ENCODE measurements at places on chromosomes 12 and 14.
A peak's percentile ranks its signal among the peaks of the same experiment; 100 is the strongest.

DNA sequence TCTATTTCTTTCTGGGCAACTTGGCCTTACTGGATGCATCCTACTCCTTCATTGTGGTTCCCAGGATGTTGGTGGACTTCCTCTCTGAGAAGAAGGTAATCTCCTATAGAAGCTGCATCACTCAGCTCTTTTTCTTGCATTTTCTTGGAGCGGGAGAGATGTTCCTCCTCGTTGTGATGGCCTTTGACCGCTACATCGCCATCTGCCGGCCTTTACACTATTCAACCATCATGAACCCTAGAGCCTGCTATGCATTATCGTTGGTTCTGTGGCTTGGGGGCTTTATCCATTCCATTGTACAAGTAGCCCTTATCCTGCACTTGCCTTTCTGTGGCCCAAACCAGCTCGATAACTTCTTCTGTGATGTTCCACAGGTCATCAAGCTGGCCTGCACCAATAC is 5.3 kb downstream of the OR4N5 start:
- no peak for DNase-seq

DNA sequence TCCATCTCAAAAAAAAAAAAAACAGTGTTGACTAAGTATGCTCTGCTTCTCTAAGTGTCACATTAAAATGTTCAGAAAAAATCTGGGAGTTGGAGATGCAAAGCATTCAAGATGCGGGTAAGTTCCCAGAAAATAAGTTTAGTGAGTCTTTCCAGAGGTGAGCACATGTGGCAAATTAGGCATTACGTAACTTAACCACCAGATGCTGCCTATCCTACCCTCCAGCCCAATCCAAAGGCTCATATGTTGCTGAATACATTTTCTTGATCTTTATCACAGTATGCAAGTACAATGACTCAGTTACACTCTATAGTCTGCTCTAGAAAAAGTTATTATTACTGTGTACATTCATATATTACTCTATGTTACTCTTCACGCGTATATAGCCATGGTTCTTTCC is 3.6 kb downstream of the SLC2A14 start:
- DNase-seq: no peak

- no peak for DNase-seq
Measured at GRCh38 chr12:92921877-92922276, 7.2 kb downstream of the EEA1 start.

GRCh38 chr14:92491782-92492181 is 21.8 kb upstream of the RIN3 start:
- no peak for DNase-seq

GRCh38 chr14:85024931-85025330 is 505.0 kb upstream of the FLRT2 start:
- no peak for DNase-seq

GRCh38 chr12:28497889-28498411 is 307.7 kb downstream of the CCDC91 start:
- no peak for DNase-seq

- DNase-seq: peak; percentile 57
Measured at GRCh38 chr12:42143452-42144157, 1.1 kb downstream of the GXYLT1 start.

DNA sequence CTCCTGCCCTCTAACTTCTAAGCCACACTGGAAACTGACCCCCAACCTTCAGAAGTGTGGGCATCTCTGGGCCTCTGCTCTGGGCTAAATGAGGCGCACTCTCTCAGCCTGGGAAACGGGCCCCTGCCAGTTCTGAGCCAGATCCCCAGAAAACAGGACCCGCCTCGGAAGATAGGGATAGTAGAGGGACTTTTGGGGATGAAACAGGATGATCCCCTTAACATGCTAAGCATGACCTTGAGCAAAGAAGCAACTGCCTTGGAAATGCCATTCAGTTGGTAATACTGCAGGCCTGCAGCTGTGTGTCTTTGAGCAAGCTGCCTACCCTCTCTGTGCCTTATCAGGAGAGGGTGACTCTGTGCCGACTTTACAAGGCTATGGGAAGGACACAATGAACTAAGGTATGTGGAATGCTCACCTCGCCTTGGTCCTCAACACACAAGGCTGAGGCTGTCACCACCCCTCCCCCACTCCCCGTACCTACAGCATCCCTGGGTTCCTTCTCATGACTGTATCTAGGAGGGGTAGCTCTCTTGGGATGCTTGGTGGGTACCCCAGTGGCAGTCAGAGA is 54.0 kb downstream of the NCOR2 start:
- no peak for DNase-seq

GRCh38 chr14:85125291-85125670 is 404.7 kb upstream of the FLRT2 start:
- no peak for DNase-seq

DNA sequence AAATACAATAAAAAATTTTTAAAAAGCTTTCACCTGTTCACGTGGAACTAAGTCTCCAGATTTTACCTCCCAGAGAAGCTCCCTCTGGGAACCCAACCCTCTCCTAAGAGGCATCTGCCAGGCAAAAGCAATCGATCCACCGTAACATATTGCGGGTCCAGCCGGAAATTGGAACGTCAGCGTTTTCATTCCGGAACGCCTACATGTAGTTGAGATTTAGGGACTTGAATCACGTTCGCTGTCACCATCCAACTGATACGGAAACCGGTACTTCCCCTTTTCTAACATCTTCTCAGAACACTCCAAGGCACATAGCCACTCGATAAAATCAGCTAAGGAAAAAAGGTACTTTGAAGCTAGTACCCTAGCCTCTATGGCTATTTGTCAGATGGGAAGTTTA is 70.3 kb downstream of the COX16 start:
- DNase-seq: no peak

DNA sequence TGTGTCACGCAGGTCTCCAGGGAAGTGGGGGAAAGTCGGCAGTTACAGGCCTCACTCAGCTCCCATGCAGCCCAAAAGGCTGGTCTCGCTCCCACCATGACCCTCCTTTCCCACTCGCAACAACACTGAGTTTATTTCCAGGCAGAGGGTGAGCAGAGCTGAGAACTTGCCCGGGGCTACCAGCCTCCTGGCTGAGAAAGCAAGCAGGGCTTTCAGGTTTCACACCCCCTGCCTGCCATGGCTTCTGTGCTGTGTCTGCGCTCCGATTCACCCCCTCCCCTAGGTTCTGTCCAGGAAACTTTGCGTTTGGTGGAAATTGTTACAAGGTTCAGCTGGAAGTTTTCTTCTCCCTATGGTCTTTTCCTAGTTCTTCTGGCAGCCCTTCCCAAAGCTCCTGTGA is 17.1 kb downstream of the OR10G2 start:
- DNase-seq: no peak

DNA sequence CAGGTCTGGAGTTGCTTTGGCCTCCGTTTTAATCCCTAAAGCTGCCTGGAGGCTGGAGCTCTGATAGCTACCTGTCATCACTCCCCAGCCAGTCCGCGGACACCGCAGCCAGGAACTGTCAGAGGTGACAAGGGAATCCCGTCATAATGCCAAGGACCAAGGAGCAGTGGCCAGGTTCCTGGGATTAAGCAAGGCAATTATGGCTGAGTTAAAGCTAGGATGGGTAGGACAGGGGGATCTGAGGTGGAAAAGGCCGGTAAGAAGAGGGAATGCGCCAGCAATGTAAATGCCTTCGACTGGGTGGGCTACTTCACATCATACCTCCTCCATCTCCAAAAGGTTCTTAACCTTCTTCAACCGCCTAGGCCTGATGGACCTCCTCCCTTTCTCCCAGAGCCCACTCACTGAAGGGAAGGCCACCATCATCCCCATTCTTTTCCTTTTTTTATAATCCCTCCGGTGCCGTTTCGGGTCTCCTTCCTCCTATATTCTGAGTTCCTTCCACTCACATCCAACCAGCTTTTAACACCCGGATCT is 1.9 kb downstream of the PPP1R3E start:
- no peak for DNase-seq

DNA sequence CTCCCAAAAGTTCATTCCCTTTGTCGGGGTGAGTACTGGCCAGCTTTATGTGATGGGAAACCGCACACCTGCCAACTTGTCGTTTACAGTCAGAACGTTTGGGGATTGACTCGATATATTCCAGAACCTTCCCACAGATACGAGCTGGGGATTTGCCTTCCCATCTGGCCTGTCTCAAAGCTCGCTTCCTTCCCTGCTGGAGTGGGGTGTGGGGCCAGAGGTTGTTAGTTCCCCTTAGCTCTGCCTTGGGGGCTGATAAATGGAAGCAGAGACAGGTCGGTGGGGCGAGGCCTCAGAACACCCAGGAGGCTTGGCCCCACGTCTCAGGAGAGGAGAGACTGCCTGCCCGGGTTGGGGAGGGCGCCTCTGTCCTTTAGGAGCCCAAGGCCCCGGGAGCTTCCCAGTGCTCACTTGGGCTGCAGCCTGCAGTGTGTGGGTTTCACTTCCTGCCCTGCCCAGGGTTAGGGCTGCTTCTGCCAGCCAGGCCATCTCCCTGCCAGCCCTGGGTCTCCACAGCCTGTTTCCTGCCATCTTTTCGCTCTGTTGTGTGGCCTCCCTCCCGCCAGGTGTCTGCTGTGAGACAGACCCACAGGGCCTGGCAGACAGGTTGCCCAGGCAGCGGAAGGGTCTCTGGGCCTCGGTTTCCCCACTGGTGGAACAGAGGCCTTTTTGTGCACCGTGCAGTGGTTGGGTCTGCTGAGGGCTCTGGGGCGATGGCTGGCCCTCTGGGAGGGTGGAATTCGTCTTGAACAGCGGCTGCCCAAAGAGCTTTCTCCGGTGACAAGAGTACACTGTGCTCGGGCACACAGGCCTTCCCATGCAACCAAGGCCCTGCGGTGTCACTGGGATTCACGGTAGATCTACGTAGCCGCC is 8.1 kb upstream of the TEX22 start:
- DNase-seq: no peak

GRCh38 chr14:70107309-70107708 is 81.4 kb downstream of the SLC8A3 start:
- DNase-seq: no peak

- peak; percentile 59 for DNase-seq
Measured at GRCh38 chr14:103206836-103207387, 83.7 kb downstream of the TNFAIP2 start.

DNA sequence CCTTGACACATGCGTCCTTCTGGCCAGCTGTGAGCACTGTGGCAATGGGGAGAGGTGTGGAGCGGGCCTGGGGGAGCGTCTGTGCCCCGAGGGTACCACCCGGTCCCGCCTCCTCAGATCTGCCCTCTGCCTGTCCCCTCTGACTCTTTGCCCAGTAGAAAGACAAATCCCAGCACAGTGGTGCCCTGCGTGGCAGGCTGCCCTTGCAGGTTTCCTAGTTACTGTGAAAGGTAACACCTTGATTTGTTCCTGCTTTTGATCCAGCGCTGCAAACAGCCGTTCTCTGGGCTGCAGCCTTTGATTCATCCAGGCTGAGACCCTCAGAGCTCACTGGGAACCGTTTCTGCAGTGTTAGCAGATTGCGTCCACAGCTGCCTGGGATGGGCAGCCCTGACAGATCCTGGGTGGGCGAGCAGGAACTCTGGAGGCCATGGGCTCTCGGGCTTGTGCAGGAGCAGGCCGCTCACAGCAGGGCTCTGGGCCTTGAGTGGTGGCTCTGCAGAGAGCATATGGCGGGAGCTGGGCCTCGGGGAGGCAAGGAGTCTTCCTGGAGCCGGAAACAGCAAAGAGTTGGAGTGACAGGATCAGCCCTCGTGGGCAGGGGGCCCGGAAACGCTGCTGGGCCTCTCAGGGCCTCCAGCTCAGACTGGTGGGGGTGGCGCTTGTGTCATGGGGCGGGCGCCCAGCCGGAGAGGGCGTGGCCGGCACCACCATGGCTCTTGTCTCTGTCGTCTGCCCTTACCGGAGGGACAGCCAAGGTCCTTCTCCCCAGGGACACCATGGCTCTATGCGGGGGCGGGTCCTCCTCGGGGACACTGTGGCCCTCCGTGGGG is 16.6 kb downstream of the FBRSL1 start:
- peak; percentile 95 for DNase-seq

DNA sequence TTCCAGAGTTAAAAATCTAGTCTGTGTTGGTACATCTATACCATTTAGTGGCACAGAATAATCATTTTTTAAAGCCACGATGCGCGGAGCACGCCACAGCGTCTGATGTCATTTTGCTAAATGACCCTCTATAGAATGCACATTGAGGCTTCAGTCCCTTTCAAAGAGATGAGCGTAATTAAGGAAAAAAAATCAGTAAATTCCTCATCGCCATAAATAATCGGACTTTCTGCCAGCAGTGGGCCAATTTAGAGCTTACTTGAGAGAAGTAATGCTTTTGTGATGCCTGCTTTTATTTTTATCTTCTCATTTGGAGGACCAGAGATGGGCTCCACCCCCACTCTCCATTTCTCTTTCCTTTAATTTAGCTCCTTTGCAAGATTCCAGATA is 4.0 kb downstream of the ASCL1 start:
- no peak for DNase-seq

- no peak for DNase-seq
Measured at GRCh38 chr14:31426663-31427062, 6.3 kb upstream of the HEATR5A start.

- DNase-seq: no peak
Measured at GRCh38 chr12:116657921-116658495, 79.9 kb downstream of the SPRING1 start.

GRCh38 chr12:110733900-110734299 is 8.8 kb downstream of the PPP1CC start:
- DNase-seq: no peak

DNA sequence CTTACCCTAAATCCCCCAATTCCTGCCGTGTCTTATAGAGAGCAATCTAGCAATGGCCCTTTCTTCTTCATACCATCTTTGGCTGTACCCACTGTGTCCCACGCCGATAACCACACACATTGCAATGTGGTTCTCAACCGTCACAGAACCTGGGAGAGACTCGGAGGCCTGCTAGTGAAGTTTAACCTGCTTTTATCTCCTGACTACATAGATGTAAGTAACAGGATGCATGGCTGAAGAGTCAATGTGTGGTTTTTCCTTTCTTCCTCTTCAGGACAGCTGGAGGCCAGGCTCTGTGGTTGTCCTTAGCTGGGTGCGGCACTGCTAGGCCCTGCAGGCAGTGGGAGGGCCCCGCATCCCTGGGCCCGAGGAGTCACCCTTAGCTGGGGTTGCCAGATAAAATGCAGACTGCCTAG is 51.3 kb downstream of the ZNF664 start:
- no peak for DNase-seq

- no peak for DNase-seq
Measured at GRCh38 chr12:53160673-53161072, 19.8 kb upstream of the ZNF740 start.

DNA sequence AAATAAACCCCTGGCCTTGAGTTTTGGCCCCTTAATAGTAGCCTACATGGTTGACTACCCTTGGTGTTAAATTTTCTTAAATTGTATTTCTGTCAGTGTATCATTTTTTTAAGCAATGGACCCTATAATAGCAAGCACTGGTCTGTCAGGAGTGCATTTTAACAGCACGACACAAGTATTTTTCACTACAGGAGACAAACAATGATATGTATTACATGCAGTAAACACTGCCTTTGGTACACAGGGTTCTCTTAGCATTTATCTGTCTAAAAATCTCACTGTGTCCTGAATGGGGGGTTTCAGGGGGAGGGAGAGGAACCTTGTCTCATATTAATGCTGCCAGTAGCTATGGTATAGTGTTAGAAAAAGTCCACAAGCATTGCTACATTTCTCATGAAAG is 18.4 kb downstream of the LMO3 start:
- DNase-seq: no peak

GRCh38 chr14:50087341-50088116 is 28.8 kb downstream of the VCPKMT start:
- DNase-seq: no peak

All from lung (tissue), 17 donors.